ENCODE measurements at places on chromosomes 1 and 21. TPM values are rescaled to one million over a fixed set of nuclear protein-coding genes. Genes with fewer than 3 reads are reported as not detected.

The PPM1J gene
- total RNA-seq = 0.74 TPM

The FMOD gene
- total RNA-seq = 5.8 TPM

The ODR4 gene
- 15.5 TPM for total RNA-seq

The MMP23B gene
- total RNA-seq = 0.99 TPM

The ATP5PO gene
- total RNA-seq = 230 TPM

The PRKAA2 gene
- total RNA-seq = not detected

The ANXA9 gene
- not detected for total RNA-seq

The ZNHIT6 gene
- total RNA-seq = 19.8 TPM

The NOS1AP gene
- total RNA-seq = 0.33 TPM

The AGMAT gene
- 15.9 TPM for total RNA-seq

The TRAF3IP3 gene
- total RNA-seq = 107 TPM

The CD1B gene
- not detected for total RNA-seq

The OR2L13 gene
- not detected for total RNA-seq

The POU3F1 gene
- total RNA-seq = not detected

The KCNE1 gene
- total RNA-seq = not detected

The CFHR3 gene
- total RNA-seq = not detected

The FTCD gene
- not detected for total RNA-seq

The CAPZB gene
- total RNA-seq = 362 TPM

The SPRR2E gene
- total RNA-seq = not detected

The IVNS1ABP gene
- 100 TPM for total RNA-seq

The AIM2 gene
- 13.7 TPM for total RNA-seq

The NBPF4 gene
- not detected for total RNA-seq

The CNKSR1 gene
- total RNA-seq = 1.5 TPM

The NID1 gene
- total RNA-seq = not detected

The CRYBG2 gene
- 0.72 TPM for total RNA-seq

The PPIAL4G gene
- total RNA-seq = 0.10 TPM

The TIE1 gene
- total RNA-seq = not detected

The TNFSF18 gene
- total RNA-seq = not detected

The RBP7 gene
- total RNA-seq = not detected

All from activated naive CD4-positive, alpha-beta T cell treated with anti-CD3 and anti-CD28 coated beads for 36 hours (primary cell).